Suprapubic skin (tissue), 4 donors: ENCODE measurements at places on chromosomes 3 and 15.

DNA sequence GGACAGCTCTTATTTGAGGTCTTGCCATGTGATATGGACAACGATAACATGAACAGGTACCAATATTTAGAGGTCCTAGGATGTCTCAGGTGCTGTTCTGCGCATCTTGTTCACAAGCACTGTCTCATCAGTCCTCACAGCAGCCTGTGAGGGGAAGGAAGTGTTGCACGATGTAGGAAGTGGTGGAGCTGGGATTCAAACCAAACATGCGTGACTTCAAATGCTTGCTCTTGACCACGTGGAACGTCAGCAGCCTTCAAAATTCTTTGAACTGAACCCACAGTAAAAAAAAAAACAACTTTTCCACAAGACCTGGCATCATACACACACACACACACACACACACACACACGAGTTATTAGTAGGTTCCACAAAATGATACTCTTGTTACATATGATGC, 153.4 kb upstream of the SMAD3 start:
- no peak for DNase-seq
- no peaks in the 10 kb centered on the region for H3K27me3 ChIP-seq
- no peak overlapping the region for H3K27ac ChIP-seq
- H3K36me3 ChIP-seq, result no peaks in the 10 kb centered on the region
- H3K4me3 ChIP-seq, result no peak overlapping the region

DNA sequence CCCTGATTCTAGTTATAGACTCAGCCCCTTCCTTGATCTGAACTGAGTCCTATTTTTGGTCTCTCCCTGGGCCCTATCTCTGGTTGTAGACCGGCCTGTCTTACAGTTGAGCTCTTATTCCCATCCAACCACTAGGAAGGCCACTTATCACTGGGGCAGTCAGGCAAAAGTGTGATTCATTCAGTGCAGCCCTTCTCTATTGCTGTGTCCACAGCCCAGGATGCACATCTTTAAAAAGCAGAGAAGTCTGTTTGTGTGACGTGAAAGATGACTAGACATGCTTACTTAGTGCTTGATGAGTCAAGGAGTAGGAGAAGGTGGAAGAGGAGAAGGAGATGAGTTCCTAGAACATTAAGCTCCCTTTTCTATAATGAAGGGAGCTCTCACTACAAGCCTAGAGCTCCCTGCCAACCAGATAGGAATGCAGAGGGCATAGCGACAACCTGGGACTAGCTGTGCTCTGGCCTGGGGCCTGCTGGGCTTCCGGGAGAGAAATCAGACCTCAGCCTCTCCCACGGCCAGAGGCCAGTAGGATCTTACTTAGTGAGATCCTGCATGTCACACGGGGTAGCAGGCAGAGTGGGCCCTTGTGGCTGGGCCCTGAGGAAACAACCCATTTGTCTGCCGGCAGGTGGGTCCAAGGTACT, 25.7 kb downstream of the INSYN1 start:
- H3K4me3 ChIP-seq, result no peak overlapping the region
- no peaks in the 10 kb centered on the region for H3K36me3 ChIP-seq
- DNase-seq, result no peak
- no peaks in the 10 kb centered on the region for H3K27me3 ChIP-seq

- DNase-seq, result no peak
- H3K4me3 ChIP-seq, result no peak overlapping the region
- no peak overlapping the region for H3K27ac ChIP-seq
- H3K36me3 ChIP-seq, result no peaks in the 10 kb centered on the region
- no peaks in the 10 kb centered on the region for H3K27me3 ChIP-seq
Observed at GRCh38 chr3:171379961-171380483, 80.2 kb downstream of the TNIK start.

DNA sequence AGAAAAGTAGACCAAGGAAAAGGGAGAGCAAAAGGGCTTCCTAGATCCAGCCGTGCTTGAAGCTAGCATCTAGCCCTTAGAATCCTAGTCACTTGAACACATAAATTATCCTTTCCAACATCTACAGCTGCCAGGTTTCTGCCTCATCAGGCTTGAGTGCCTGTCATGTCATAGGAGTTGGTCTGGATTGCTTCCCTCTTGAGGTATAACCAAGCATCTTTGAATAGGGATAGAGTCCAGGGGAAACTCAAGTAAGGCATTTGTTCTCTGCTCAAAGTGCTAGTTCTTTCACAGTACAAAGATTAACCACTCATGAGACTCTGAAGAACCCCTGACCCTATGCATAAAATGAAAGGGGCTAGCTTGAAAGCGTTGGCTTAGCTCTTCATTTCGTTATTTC, 72.3 kb downstream of the SLCO3A1 start:
- H3K4me3 ChIP-seq, result no peak overlapping the region
- no peaks in the 10 kb centered on the region for H3K27me3 ChIP-seq
- DNase-seq, result no peak
- no peaks in the 10 kb centered on the region for H3K36me3 ChIP-seq
- peaks cover 56% of the 10 kb centered on the region for H3K4me1 ChIP-seq
- H3K27ac ChIP-seq, result no peak overlapping the region

DNA sequence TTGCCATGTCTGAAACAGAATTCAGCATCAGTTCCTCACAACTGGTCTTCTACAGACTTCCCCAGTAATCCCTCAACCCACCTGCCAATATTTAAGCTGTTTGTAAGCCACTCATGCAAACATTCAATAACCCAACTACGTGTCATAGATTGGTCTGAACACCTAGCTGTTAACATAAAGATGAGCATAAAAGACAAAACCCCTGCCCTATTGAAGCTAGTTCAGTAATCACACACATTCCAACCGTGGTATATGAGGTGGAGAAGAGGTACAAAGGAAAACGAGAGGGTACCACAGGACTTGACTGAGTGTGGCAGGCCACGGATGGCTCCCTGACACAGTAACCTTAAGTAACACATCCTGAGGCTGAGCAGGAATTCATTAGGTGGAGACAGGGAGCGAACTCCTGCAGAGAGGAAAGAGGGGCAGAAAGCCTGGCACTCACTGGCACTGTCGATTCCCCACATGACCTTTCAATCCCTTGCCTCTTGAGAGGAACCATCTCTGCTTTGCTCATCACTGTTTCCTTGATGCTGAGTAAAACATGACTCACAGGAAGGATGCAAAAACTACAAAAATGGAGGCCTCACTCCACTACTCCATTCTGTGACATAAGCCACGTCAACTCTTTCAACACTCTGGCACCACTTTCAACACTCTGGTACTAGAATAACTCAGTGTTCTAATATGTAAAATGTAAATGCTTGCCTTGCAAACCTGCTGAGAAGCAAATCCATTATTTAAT, 31.3 kb downstream of the RPN1 start:
- H3K4me1 ChIP-seq, result peaks cover 23% of the 10 kb centered on the region
- DNase-seq, result no peak
- no peaks in the 10 kb centered on the region for H3K27me3 ChIP-seq
- no peak overlapping the region for H3K4me3 ChIP-seq

DNA sequence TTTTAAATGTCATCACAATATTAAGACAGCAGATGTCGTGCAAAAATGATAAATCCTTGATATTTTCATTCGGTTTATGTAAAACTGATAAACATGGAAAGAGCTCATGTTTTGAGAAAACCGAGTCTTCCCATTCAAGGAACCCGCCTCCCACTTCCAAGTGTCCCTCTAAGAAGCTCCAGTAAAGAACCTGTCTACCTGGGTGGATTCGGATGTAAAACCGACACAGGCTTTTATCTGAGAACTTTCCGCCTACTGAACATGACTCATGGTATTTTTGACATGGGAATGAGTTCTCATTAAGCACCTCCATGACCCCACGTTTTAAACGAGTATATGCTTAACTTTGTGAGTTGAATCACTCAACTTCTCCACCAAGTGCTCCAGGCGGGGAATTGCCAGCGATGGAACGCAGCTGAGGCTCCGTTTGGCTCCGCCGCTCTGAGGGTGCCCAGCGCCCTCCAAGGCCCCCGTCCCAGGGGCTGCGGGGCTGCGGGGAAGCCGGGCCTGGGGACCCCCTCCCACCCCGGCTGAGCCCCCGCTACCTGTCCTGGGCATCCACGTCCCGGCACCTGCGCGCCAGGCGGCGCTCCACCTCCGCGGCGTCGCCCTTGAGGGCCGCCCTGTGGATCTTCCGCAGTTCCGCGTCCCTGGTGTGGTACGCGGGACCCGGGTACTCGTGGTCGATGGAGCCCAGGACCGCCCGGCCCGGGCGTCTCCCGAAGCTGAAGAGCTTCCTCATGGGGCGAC, 119.9 kb downstream of the LMLN start:
- DNase-seq, result no peak
- no peaks in the 10 kb centered on the region for H3K36me3 ChIP-seq
- H3K27me3 ChIP-seq, result peaks cover 91% of the 10 kb centered on the region
- H3K27ac ChIP-seq, result no peak overlapping the region

- no peaks in the 10 kb centered on the region for H3K4me1 ChIP-seq
- no peak overlapping the region for H3K27ac ChIP-seq
- no peak overlapping the region for H3K4me3 ChIP-seq
- no peaks in the 10 kb centered on the region for H3K36me3 ChIP-seq
Observed at GRCh38 chr3:173018758-173019157, 122.3 kb downstream of the SPATA16 start.

- no peaks in the 10 kb centered on the region for H3K36me3 ChIP-seq
- no peak for DNase-seq
- no peaks in the 10 kb centered on the region for H3K4me1 ChIP-seq
- H3K27ac ChIP-seq, result no peak overlapping the region
- H3K4me3 ChIP-seq, result no peak overlapping the region
Observed at GRCh38 chr3:115855911-115856310, 232.6 kb downstream of the GAP43 start.

GRCh38 chr3:8766148-8766547, 3.3 kb downstream of the OXTR start:
- no peaks in the 10 kb centered on the region for H3K36me3 ChIP-seq
- peaks cover 26% of the 10 kb centered on the region for H3K4me1 ChIP-seq
- no peak overlapping the region for H3K27ac ChIP-seq
- no peak for DNase-seq
- no peak overlapping the region for H3K4me3 ChIP-seq
- peaks cover 51% of the 10 kb centered on the region for H3K27me3 ChIP-seq

- peaks cover 4% of the 10 kb centered on the region for H3K27me3 ChIP-seq
- H3K4me1 ChIP-seq, result peaks cover 5% of the 10 kb centered on the region
- DNase-seq, result no peak
- no peak overlapping the region for H3K27ac ChIP-seq
- H3K4me3 ChIP-seq, result no peak overlapping the region
- no peaks in the 10 kb centered on the region for H3K36me3 ChIP-seq
Observed at GRCh38 chr3:190883973-190884832, 21.7 kb upstream of the GMNC start.

DNA sequence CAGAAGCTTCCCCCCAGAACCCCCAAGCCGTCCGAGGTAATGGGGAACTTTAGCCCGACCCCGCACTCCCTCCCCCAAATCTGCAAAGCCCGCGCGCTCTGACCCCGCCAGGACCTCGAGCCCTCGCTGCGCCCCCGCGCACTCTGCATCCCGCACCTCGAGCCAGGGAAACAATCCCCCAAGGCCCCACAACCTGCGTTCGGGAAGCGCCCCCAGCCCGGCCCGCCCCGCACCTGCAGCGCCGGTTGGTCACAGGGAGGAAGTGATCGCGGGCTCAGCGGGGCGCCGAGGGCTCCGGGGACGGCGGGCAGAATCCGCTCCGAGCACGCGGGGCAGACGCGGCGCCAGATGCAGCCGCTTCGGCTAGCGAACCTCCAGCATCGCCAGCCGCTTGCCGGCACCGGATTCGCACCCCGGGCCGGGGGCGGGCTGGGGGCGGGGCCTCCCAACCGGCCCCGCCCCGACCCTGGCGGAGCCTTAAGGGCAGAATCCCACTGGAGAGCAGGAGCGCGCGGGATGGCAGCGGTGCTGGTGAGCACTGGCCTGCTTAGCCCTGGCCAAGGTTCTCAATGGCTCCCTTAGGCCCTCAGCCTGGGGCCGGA, at the start of gene CAMKV:
Gene CAMKV (minus strand): TSS at position 382 of the 602 bp plus-strand sequence. CDS start 7,518 bp downstream, outside the sequence.
- no peaks in the 10 kb centered on the region for H3K36me3 ChIP-seq
- H3K4me3 ChIP-seq, result peak within 1 kb of the TSS; percentile 43
- H3K27me3 ChIP-seq, result peaks cover 42% of the 10 kb centered on the region
- peaks cover 19% of the 10 kb centered on the region for H3K4me1 ChIP-seq

- DNase-seq, result no peak
- H3K4me1 ChIP-seq, result no peaks in the 10 kb centered on the region
- H3K27me3 ChIP-seq, result no peaks in the 10 kb centered on the region
Observed at GRCh38 chr15:50321680-50322210, 33.3 kb downstream of the GABPB1 start.

DNA sequence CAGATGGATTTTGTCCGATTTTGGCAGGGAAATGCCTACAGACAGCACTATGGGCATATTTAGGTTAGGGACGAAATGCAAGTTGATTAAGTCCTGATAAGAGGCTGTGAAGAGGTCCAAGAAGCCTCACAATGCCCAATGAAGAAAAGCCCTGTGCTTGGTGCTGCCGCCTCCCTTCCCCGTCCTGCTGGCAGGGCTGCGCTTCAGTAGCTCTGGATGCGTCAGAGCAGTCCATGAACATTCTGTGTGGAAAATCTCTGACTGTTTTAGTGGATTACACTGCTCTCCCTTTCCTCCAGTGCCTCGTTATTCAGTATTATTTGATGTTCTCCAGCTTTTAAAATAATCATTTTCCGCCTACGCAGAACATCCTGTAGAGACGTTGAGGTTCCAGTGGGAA, 39.6 kb downstream of the MLH1 start:
- no peak for DNase-seq
- H3K4me3 ChIP-seq, result no peak overlapping the region
- H3K27ac ChIP-seq, result no peak overlapping the region
- peaks cover 57% of the 10 kb centered on the region for H3K36me3 ChIP-seq

DNA sequence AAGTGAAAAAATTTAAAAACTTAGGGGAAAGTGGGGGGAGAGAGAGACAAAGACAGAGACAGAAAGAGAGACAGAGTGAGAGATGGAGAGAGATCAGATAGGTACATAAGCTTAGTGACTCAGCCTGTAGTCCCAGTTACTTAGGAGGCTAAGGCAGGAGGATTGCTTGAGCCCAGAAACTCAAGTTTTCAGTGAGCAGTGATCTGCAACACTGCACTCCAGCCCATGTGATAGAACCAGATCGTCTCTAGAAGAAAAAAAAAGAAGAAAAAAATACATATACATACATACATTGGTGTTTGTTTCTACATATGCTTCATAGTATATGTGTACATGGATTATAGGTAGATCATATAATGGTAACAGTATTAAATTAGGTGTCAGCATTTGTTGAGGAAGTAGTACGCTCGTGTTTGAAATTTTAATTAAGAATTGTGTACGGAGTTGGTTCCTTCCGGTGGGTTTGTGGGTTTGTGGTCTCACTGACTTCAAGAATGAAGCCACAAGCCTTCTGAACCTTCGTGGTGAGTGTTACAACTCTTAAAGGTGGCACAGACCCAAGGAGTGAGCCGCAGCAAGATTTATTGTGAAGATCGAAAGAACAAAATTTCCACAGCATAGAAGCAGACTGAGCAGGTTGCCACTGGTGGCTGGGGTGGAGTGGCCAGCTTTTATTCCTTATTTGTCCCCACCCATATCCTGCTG, 38.3 kb upstream of the SNRPN start:
- H3K4me1 ChIP-seq, result no peaks in the 10 kb centered on the region
- no peak overlapping the region for H3K4me3 ChIP-seq

DNA sequence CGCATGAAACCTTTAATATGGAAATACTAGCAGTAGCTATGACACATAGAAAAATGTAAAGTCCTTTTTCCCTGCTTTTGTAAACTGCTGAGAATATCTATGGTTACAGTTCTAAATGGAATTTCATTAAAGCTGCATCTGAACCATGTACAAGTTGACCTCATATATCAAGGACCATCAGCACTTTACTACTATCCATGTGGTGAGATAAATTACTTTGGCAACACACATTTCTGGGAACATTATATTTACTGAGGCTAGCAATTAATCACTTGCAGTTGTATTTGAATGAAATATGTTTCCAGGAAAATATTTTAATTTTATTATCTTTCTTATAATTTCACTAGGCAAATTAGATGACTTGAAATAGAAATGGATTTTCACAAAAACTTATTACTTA, 545.5 kb downstream of the NAALADL2 start:
- no peaks in the 10 kb centered on the region for H3K27me3 ChIP-seq
- H3K36me3 ChIP-seq, result no peaks in the 10 kb centered on the region
- no peak overlapping the region for H3K4me3 ChIP-seq
- no peaks in the 10 kb centered on the region for H3K4me1 ChIP-seq
- no peak overlapping the region for H3K27ac ChIP-seq
